Activated T-helper 1 cell treated with anti-CD3 and anti-CD28 coated beads, Interleukin-2, amount 50 U/mL, for 16 hours (primary cell): ENCODE measurements at places on chromosomes 4 and X.

DNA sequence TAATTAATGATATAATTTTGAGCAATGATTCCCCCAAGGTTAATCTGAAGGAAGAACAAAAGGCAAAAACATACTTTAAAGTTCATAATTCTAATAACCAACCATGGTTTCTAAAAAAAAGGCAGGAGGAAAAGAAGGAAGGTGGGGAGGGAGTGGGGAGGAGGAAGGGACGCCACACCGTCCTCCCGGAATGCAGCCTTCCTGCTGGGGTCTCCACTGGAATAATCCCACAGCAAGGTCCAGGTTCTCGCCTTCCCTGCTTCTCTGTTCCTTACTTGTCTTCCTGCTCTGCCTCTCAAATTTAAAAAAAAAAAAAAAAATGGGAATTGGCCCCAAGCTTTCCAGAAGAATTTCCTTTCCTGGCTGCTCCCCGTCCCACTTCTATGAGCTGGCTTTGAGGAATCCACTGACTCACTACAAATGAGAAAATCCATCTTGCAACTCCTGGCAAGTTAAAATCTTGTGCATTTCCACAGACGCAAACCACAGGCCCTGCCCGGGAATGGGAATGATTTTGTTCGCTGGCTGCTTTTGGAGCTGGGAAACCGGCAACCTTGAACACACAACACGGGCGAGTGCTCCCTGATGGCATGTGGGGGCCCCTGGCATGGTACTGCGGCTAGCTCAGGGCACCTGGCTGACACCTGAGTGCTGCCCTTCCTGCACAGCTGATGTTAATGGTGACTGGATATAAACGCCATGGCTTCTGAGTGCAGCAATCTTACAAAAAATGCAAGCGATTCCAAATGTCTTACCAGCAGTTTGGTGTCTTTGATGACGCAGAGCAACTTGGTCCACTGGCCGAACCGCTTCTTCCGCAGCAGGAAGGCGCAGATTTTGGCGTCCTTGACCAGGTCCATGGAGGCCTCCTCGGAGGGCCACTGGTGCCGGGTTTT lies 97.0 kb downstream of the AFAP1 start:
- DNase-seq = no peak

DNA sequence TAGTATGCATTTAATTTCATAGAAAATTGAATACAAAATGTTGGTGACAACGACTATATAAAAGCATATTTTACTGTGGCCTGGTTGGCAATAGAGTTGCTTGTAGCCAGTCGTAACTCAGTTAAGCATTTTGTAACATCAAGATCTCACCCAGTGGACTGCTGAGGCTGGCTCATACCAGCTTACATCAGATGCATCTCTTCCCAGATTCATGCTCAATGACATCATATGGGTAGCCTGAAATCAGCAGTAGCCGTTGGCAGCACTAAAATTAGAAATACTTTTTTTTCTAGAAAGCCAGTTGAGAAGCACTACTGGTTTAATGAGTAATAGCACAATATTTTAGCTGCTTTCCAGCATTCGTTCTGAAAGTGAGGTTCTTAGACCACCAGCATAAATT lies 341.2 kb downstream of the TECRL start:
- no peak for DNase-seq

DNA sequence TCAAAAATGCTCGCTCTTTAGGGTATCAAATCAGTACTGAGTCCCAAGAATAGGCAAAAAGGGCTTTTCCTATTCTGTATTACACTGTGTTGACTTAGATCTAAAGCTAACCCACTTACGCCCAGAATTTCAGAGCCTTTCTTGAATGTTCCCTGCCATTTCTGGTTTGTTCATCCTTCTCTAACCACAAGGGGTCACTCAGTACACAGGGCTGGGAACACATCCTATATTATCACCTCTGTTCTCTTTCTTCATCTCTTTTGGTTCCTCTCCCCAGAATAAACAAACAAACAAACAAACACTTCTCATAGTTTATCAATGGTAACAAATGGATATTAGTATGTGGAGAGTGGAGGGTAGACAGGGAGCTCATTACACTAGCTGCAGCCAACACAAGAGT lies 25.5 kb upstream of the MORC4 start:
- no peak for DNase-seq

- no peak for DNase-seq
Measured at GRCh38 chr4:148651991-148652390, 209.8 kb upstream of the NR3C2 start.

- no peak for DNase-seq
Measured at GRCh38 chrX:127011629-127012028, 192.1 kb downstream of the PRR32 start.

DNA sequence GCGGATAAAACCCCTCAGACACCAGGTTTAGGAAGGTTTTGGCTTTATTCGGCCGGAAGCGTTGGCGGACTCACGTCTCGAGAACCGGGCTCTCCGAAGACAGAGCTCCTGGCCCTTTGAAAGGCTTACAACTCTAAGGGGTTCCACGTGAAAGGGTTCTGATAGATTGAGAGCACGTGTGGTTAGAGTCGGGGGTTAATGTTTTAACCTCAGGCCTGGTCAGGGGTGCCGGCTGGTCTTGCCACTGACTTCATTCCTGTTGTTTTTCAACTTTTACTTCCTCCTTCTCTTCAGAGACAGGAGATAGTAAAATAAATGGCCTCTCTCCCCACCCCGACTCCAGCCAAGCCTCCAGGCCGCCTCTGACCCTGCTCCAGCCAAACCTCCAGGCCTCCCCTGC lies 4.7 kb upstream of the ASMT start:
- DNase-seq = no peak

DNA sequence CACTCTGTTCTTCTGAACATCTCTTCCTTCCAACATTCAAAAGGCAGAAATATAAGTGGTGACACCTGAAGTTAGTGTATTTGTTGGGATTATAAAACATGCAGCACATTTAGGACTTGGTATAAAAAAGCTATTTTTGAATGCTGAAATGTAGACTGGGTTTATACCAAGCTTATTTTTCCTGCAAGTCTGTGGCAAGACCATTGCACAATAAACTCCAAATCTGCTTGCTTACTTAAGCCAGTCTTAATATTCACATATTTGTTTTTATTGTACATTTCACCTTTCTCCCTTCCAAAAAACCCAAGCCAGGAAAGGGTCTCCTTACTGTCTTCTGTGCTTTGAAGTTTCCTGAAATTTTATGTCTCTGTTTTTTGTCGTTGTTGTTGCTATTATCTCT lies 63.7 kb downstream of the FHIP1A start:
- no peak for DNase-seq

- no peak for DNase-seq
Measured at GRCh38 chr4:15894921-15895916, 43.3 kb downstream of the FGFBP1 start.

DNA sequence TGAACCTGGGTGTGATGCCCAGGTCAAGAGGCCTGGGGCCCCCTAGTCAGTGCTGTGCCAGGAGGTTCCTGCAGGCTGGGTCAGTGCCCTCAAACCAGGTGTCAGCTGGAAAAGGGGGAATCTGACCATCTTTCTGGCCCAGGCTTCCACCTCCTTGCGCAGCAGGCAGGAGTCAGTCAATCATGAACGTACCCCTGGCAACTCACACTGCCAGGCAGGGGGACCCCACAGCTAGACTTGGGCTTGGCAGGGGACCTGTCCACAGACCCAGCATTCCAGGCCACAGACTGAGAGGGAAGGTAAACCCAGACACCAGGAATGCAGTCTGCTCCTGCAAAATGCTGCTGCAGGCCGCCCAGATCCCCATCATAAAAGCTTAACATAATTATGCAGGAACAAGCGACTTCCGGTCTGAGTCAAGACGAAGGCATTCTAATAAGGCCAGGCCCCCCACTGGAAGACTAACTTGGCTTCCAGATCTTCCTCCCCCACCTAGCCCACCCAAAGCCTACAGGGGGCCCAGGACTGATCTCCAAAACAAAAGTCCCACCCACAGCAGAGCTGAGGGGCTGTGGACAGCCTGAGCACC lies 156.3 kb downstream of the BCOR start:
- DNase-seq = no peak

- no peak for DNase-seq
Measured at GRCh38 chr4:40099010-40099409, 42.4 kb downstream of the N4BP2 start.

DNA sequence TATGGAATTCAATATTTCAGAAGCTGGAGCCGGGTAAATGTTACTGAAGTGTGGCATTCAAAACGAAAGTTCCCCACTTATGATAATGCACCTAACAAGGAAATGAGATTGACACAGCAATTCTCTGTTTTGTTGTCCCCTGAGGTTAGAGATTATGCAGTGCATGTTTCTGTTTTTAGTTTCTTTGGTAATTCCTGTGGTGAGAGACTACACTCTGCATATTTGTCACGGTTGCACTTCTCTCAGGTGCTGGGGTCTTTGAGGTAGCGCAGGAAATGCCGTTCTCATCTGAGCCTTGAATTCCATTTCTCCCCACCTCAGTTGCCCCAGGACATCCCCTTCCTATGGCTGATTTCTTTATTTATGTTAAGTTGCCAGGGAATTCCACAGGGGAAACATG lies 15.3 kb upstream of the BEND4 start:
- DNase-seq = no peak

- DNase-seq = no peak
Measured at GRCh38 chr4:108543359-108543968, 76.9 kb upstream of the RPL34 start.

DNA sequence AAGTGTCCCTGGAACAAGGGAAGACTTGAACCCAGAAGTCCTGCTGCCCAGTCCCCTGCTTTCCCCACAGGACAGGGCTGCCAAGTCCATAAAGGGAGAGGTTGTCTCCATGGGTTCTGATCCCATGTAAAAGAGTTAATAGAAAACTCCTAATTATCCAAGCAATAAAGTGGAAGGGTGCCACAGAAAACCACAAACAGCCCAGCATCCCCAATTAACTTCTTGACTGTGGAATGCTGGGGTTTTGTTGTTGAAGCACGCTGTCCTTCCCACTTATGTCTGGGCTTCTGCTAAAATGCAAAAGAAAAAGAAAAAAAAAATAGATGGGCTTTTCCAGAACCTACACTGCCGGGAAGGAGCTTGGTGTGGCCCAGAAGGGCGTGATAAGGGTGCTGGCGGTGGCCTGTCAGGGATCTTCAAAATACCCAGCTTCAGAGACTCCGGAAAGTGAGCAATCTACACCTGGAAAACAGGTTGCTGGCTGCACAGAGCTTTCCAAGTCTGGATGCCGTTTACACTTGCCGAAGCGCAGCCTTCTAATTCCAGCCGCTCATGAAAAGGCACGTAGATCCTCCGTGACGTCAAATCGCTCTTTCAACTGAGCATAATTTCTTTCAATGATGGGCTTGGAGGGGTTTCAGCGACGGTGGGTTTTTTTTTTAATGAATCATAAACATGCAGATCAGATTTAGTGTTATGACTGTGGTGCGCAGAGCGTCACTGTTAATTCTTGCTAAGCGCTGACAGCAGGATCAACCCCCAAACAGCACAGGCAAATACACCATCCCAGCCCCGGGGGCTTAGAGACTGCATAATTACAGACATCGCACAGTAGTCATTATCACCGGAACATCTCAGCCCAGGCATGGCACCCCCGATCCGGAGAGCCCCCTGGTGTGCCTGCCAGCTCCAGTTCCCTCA lies 197.6 kb downstream of the BCOR start:
- no peak for DNase-seq

DNA sequence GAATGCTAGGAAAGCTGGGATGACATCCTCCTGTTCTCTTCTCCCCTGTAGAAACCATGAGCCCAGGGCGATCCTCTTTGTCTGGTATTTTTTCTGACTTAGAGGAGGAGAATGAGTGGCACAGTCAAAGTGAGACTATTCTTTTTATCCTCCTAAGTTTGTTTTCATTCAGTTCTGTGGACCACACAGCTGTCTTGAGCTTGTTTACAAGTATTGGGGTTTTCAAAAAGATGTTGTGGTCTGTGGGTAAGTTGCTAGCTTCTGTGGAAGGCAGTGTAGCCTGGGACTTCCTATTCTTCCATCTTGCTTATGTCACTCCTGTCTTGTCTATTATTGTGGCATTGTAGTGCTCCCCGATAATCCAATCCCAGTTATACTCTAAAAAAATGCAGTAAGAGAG lies 223.0 kb downstream of the PAPSS1 start:
- no peak for DNase-seq

- no peak for DNase-seq
Measured at GRCh38 chr4:26958925-26959653, 98.4 kb downstream of the STIM2 start.

DNA sequence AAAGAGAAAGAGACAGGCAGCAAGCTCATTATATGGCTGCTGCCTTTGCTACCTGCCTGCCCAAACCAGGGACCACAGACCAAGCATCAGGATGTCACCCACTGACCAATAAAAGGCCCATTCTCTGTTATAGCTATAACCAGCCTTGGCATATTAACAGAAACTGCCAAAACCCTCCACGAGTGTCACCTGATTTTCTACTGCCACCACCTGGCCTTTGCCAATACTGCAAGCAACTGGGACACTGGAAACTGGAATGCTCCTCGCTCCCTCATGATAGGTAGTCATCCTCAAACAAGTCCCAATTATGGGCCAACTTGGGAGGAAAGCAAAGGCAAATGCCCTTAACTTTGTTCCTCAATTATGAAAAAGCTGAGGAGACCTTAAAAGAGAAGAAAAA lies 76.0 kb downstream of the SPIN4 start:
- DNase-seq = no peak

- DNase-seq = no peak
Measured at GRCh38 chr4:138977524-138977923, 38.1 kb upstream of the NOCT start.

GRCh38 chr4:42104521-42104920 lies 47.9 kb downstream of the BEND4 start:
- DNase-seq = no peak

DNA sequence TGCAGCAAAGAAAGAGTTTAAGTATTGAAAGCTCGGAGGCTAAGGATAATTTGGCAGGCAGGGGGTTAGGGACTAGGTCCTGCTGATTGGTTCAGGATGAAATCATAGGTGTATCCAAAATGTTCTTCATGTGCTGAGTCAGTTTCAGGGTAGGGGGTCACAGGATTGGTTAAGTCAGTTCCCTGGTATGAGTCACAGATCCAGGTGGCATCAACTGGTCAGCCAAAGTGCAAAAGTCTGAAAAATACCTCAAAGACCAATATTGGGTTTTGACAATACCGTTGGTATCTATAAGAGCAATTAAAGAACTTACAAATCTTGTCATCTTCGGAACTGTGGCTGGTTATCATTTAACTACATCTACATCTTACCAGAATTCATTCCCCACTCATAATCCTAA lies 25.6 kb upstream of the PRDM8 start:
- DNase-seq = no peak
